Endodermal cell (in vitro differentiated cells): ENCODE measurements at places on chromosomes 16 and 17. TPM values are rescaled to one million over a fixed set of nuclear protein-coding genes. Genes with fewer than 3 reads are reported as not detected.
A peak's percentile ranks its signal among the peaks of the same experiment; 100 is the strongest.

PDILT gene
- not detected in 2 replicates for total RNA-seq

GRCh38 chr17:52938623-52939230, 780.2 kb upstream of the CA10 start:
- H3K27ac ChIP-seq = no peak overlapping the region
- H3K27me3 ChIP-seq = no peaks in the 10 kb centered on the region
- DNase-seq = no peak
- no peaks in the 10 kb centered on the region for H3K36me3 ChIP-seq
- H3K4me3 ChIP-seq = peak overlapping the region; percentile 28

DNA sequence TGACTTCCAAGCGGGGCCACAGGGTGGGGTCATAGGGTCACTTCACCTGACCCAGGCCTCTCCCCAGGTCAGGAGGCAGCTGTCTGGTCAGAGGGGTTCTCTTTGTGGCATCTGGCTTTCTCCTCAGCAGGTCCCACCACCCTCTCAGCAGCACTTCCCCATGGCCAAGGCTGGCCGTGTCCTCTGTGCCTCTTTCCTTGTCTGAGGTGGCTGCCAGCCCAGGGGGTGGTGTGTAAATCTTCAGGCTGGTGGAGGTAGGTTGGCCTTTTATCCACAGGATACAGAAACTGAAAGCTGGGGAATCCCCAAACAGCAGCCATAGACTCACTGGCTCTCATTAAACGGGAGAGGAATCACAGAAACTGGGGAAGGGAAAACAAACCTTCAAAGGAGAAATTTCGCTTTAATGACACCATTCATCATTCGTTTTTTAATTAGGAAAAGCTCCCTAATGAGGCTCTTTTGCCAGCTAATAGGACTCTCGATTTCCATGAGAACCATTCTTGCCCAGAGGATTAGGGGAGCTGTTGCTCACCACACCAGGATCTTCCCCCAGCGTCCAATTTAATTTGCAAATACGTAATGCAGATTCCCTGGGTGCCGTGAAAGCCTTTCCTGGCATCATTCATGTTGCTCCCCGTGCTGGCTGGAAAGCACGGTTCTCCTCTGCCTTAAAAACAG, 18.0 kb downstream of the C17orf75 start:
- H3K27me3 ChIP-seq = no peaks in the 10 kb centered on the region
- no peak overlapping the region for H3K27ac ChIP-seq
- no peaks in the 10 kb centered on the region for H3K4me1 ChIP-seq
- peak; percentile 61 for DNase-seq
- no peaks in the 10 kb centered on the region for H3K36me3 ChIP-seq

CYB5B gene
- total RNA-seq = 123 and 129 TPM in 2 replicates

DNA sequence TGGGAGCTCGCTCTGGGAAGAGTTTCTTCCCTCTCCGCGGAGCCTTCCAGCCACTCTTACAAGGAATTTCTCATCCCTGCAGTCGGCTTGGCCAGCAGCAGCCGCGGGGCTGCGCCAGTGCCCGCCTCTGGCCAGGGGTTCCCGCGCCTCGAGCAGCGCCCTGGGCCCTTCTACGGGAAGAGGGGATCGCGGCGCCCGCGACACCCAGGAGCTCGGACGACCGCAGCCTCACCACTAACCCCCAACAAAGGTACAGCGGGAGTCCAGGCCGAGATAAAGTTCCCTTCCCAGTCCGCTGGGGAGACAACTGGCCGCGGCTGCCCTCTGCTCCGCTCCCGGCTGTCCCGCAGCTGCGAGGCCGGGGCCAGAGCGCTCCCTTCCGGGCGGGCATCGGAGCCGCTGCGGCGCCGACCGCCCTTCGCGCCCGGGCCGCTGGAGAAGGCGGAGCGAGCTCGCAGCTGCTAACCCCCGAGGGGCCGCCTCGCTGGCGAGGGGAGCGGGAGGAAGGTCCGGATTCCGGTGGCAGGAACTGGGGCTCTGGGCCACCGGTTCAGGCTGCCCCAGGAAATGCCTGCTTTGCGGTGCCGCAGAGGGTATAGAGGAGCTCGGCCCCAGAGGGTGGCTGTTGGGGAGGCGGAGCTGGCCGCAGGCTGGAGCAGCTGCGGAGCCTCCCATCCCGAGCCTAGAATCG, 3.6 kb upstream of the HS3ST3B1 start:
- peak; percentile 92 for DNase-seq
- H3K27me3 ChIP-seq = peaks cover 68% of the 10 kb centered on the region
- H3K4me3 ChIP-seq = peak overlapping the region; percentile 74
- no peaks in the 10 kb centered on the region for H3K4me1 ChIP-seq
- no peak overlapping the region for H3K27ac ChIP-seq
- H3K36me3 ChIP-seq = no peaks in the 10 kb centered on the region

GRCh38 chr16:8878523-8878911, 3.6 kb upstream of the LITAFD start:
- H3K27me3 ChIP-seq = no peaks in the 10 kb centered on the region
- peak; percentile 43 for DNase-seq
- H3K27ac ChIP-seq = no peak overlapping the region
- H3K4me3 ChIP-seq = no peak overlapping the region
- H3K4me1 ChIP-seq = no peaks in the 10 kb centered on the region

- no peaks in the 10 kb centered on the region for H3K27me3 ChIP-seq
- no peak overlapping the region for H3K27ac ChIP-seq
- no peaks in the 10 kb centered on the region for H3K4me1 ChIP-seq
Measured at GRCh38 chr17:79677646-79678045, 53.1 kb upstream of the ENPP7 start.

UMOD gene
- total RNA-seq = not detected in 2 replicates

GRCh38 chr16:61730997-61731396, 305.2 kb downstream of the CDH8 start:
- H3K27me3 ChIP-seq = no peaks in the 10 kb centered on the region
- no peak overlapping the region for H3K4me3 ChIP-seq
- peaks cover 2% of the 10 kb centered on the region for H3K4me1 ChIP-seq
- no peak overlapping the region for H3K27ac ChIP-seq
- H3K36me3 ChIP-seq = no peaks in the 10 kb centered on the region

DNA sequence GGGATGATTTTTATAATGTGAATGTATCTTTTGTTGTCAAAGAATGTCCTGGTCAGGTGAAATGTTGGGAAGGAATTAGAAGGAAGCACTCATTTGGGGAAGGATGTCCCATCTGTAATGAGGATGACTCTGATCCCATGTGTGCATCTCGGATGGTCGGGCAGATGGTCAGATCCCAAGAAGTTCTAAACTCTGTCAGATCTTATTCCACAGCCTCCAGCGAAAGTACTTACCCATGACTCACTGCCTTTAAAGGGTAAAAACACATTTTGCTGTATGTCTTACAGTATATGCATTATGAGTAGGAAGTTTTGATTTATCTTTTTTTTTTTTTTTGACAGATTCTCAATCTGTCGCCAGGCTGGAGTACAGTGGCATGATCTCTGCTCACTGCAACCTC, 548 bp upstream of the KRTAP4-11 start:
- no peak for DNase-seq
- H3K4me3 ChIP-seq = no peak overlapping the region
- no peaks in the 10 kb centered on the region for H3K36me3 ChIP-seq
- no peaks in the 10 kb centered on the region for H3K27me3 ChIP-seq
- H3K4me1 ChIP-seq = no peaks in the 10 kb centered on the region
- H3K27ac ChIP-seq = no peak overlapping the region
